ENCODE measurements at places on chromosomes 6 and 20.

DNA sequence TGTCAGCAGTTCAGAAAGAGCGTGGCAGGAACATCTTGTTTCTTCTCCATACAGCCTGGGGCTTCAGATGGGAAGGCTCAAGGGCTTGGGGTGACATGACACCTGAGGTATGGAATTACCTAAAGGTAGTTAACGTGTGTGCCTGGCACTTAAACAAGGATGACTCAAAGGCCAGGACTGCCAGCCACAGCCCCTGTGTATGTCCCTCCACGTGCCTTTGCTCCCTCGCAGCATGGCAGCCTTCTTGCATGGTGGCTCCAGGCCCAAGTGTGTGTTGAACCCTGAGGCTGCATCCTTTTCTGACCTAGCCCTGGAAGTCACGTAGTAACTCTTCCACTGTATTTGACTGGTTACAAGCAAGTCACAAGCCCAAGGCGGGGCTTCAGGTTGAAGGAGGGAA lies 33.6 kb upstream of the MYL9 start:
- no peak for DNase-seq

GRCh38 chr6:42429836-42430235 lies 21.9 kb downstream of the TRERF1 start:
- DNase-seq: no peak

GRCh38 chr6:131199568-131200272 lies 64.5 kb downstream of the AKAP7 start:
- DNase-seq: peak; percentile 56

DNA sequence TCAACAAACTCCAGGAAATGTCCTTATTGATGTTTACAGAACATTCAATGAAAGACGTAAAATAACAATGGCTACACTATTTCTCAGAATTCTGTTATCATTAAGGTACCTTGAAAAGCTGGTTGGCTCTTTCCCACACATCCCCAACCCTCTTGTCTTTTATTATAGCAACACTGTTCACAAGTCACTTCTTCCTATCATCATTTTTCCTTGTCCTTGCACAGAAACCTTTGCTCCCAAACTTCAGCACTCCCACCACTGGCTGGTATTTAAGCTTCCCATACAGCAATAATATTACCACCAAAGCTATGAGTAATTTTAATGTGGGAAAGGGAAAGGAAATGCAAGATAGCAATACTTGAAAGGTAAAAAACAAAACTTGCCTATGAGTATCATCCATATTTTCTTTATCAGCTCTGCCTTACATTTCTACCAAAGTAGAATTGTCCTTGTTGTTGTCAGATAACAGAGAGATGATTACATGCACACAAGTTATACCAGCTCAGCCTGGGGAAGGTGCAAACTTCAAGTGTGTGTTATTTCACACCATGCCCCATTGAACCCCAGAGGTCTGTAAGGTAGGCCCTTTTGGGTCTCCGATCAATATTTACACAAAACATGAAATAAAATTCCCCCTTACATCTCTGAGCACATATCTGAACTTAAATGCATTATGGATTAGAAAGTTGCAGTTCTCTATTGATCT lies 32.2 kb downstream of the ARHGAP18 start:
- no peak for DNase-seq

DNA sequence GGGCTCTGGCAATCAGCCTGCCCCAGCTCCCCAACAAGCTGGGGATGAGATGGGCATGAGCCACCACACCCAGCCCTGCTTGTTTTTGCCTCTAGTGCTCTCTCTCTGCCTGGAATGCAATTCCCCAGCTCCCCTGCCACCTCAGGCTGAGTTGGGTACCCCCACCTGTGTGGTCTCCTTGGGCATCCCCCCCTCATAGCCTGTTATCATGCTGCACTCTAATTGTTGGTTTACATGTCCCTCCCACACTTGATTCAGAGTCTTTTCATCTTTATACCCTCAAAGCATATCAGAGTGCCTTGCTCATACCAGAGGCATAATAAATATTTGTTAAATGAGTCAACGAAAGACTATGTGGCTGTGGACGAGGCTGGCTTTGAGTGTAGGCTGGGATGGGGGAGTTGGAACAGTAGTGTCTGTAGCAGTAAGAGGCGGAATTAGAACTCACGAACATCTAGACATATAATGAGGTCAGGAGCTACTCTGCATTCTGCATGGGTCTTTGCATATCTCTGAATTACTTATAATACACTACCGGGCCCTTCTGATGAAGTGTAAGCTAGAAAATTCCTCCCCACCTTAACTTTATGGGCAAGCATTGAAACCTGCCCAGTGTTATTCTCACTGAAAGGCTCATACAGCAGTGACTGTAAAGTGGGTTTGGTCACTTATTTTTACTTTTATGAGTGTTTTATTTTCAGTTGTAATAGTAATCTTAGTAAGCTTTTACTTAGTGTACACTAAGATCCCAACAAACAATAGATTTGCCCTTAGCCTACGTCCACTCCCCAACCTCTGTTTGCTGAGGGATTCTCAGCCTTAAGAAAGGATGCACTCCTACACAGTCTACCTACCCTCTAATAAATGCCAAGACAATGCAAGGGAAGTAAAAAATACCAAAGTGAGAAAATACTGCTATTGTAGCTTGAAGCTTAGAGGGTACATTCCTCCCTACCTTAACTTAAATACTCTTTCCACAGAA lies 58.7 kb downstream of the EDN1 start:
- DNase-seq: no peak

DNA sequence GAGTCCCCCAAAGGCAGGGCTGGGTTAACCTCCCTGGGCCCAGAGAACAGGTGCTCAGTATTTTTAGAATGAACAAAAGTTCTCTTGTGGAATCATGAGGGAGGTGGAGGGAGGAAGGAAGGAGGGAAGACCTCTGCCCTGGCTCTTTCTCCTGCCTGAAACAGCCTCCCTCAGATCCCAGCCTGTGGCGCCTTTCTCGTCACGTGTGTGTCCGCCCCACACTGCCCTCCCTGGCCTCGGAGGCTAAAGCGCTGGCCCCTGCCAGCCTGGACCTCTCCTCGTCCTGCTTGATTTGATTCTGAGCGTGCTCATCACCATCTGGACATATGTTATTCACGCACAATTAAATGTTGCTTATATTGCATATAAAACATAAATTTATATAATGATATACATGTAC lies 40.9 kb downstream of the PHACTR3 start:
- no peak for DNase-seq

DNA sequence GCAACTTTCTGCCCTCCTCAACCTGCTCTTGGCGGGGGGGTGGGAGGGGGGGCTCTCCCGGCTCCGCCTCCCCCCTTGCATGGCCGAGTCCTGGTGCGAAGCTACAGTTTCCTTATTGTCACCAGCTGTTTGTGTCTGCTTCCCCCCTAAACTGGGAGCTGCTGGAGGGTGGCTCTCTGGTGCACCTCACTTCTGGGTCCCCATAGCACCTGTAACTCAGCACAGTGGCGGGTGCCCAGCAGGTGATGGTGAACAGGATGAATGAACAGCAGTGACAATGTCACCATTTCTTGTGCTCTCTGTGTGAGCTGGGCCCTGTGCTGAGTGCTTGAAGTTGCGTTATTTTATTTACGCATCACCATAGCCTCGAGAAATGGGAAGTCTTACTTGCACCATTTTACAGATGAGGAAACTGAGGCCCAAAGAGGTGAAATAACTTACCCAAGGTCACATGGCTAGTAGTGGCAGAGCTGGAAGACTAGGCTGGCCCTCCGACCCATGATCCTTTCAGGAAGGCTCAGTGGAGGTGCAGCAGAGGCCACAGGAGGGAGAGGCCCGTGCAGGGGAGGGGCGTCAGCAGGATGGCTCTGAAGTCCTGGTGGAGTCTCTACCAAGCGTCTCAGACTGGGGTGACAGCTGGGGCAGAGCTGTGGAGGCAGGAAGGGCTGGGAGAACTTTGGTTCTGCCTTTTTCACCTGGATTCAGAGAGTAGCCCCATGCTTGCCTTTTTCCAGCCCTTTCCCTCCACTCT lies 41.8 kb downstream of the SRC start:
- DNase-seq: no peak

- DNase-seq: no peak
Measured at GRCh38 chr20:53468587-53468986, 125.1 kb downstream of the ZNF217 start.

- DNase-seq: no peak
Measured at GRCh38 chr6:30006170-30007131, 54.6 kb upstream of the POLR1H start.

DNA sequence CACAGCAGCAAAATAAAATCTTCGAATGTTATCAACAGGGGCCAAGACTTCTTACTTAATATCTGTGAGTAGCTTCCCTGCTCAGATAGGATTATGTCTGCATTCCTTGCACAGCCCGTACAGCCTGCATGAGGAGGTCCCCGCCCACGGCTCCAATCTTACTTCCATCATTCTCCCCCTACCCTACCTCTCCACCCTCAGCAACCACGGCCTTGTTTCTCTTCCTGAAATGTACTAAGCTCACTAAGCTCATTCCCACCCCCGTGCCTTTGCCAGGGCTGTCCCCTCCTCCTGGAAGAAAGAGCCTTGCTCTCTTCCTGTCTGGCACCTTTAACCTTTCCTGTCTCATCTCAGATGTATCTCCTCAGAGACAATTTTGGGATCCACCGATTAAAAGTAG lies 120.4 kb downstream of the BCAS1 start:
- DNase-seq: no peak

DNA sequence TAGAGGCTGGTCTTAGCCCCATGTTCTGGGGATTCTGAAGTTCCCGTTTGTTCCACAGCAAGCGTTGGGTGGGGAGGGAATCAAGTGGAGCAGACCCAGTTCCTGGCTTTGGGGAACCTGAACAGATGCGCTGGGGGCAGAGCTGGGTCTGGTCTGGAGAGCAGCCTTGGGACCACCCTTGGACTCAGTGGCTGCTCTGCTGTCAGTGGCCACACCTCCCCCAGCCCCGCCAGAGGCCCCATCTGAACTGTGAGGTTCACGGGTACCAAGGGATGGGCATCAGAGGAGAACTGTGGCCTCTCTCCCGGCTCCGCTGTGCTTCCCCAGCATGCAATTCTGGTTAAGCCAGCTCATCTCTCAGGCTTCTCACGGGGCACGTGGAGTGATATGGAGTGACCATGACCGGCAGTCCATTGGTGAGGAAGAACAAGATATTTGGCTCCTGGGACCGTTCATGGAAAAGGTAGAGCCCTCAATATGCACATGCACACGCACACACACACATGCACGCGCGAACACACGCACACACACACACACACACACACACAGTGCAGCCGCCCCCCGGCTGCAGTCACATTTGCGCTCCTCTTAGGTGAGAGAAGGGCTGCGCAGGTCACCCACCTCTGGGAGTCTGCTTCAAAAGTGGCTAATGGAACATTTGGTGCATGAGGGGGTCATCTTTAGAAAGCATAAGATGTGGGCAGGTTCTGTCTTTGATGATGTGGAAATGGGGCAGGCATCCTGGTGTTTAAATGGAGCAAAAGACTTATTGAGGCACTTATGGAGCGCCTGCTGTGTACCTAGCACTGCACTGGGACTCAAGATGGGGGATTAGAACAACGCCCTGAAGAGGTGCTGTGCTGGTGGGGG lies 6.0 kb downstream of the DLGAP4 start:
- DNase-seq: no peak

GRCh38 chr6:112683926-112684325 lies 336.8 kb downstream of the RFPL4B start:
- no peak for DNase-seq

- DNase-seq: no peak
Measured at GRCh38 chr6:169106176-169106575, 147.5 kb downstream of the THBS2 start.

- DNase-seq: no peak
Measured at GRCh38 chr6:93746892-93747291, 327.5 kb upstream of the EPHA7 start.

DNA sequence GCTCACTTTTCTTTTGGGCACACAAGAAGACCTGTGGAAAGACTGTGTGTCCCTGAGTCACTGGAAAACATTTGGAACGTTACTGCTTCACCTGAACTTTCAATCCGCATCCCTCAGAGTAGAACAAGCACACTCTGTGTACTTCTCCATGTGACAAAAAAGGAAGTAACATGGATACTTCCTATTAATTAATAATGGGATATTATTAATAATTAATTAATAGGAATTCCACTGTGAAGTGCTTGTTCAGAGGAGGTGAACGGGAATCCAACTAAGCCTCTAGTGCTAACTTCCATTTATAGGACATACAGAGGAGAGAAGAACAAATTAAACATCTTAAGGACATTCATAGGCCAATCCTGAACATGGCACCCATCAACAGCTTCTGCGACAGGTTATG lies 407.8 kb downstream of the SYNE1 start:
- DNase-seq: no peak

GRCh38 chr6:141510803-141511202 lies 621.9 kb upstream of the GJE1 start:
- DNase-seq: no peak

DNA sequence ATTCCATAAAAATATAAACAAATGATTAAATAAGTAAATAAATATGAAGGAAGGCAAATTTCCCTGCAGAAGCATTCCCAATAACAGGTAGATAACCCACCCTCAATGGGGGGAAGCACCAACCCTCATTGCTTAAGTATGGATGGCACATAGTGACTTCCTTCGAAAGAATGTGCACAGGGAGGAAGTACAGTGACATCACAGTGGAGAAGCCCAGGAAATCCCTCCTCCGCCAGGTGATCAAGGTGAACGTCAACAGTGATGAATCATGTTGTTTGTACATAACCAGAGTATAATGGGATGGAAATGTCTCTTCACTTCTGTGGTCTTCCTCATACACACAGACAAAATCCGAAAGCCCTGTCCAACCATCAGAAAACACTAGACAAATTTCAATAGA lies 267.9 kb downstream of the THBS2 start:
- no peak for DNase-seq

GRCh38 chr6:144460327-144461095 lies 175.4 kb downstream of the UTRN start:
- DNase-seq: no peak

DNA sequence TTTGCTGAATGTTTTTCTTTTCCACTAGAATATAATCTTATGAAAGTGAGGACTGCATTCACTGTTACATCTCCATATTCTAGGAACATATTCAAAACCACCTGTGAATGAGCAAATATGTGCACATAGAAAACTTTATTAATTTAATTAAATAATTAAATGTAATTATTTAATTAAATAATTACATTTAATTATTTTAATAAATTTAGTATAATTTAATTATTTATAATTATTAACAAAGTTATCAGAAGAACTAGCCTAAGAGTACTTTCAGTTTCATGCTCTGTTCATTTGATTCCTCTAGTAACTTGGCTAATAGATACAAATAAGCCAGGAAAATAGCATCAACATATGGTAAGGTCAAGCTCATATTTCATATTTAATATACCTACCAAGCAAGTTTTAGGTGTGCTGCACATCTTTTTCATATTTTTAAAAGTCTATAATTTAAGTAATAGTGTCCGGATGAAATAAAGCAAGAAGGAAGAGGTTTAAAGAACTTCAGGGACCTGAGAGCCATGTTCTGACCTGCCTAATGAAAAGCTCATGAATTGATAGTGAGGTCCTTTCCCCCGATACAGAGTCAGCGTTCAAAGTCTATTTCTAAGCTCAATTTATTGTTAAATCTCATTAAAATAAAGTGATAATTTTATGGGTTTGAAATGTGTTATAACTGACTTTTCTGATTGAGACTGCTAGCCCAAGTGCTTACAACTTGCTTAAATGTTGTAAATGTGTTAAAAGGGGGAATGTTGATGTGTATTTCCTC lies 361.4 kb upstream of the FLRT3 start:
- DNase-seq: no peak

- no peak for DNase-seq
Measured at GRCh38 chr6:163349696-163350095, 64.8 kb upstream of the QKI start.

- no peak for DNase-seq
Measured at GRCh38 chr20:53599378-53599777, 5.7 kb upstream of the ZNF217 start.

Measured in activated CD4-positive, alpha-beta T cell treated with anti-CD3 and anti-CD28 coated beads for 24 hours (primary cell).